ENCODE measurements at places on chromosomes 5 and 9.

- no peak for DNase-seq
These were observed 15.6 kb downstream of the UBTD2 start for GRCh38 chr5:172267943-172268342.

DNA sequence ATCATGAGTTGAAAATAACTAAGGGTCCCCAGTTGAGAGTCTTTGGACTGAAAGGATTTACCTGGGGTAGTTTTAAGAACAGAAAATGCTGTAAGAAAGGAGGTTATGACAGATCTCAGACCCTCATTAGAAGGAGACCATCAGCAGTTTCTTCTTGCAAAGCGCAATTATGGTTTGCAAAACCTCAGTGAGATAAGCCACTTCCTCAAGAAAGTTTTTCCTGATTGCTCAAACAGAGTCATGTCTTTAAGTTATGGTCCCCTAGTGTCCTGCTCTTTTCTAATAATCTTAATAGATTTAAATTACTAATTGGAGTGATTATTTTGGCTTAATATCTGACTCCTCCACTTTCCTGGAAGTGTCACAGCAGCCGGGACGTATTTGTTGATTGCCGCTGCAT is 293.2 kb upstream of the KLF4 start:
- DNase-seq = no peak

DNA sequence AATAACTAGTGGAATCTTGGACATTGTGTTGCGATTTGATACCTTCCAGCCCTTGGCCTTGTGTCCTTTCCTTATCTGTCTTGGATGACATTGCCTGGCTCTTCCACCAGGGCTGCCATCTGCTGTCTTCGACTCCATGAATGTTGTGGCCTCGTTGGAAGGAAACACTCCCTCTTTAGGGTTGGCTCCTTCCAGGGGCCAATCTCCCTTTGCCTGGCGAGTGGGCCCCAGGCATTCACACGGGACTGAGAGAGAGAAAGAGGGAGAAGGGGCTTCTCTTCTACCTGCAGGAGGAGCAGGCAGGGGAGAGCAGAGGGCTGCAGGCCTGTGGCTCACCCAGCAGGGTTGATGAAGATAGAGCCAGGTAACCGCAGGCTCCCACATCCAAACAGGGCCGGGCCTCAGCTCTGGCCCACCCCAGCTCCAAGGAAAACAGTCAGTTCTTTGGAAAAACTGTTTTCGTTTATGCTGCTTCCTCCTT is 31.3 kb downstream of the FGF1 start:
- no peak for DNase-seq

DNA sequence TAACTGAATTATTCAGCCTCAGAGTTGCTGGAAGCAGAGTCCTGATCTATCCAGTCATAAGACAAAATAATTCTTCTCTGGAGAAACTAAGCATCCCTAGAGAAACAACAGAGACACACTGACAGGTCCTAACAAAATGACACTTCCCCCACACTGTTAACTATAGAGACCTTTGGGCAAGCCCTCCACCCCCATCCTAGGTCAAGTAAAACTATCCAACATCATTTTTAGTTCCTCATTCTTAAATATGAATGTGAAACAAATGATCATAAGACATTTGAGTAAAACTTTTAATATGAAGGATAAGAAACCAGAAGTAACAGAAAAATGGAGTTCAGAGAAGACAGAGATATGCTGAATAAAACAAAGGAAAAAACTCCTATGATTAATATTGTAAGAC is 30.9 kb downstream of the CNTLN start:
- no peak for DNase-seq

DNA sequence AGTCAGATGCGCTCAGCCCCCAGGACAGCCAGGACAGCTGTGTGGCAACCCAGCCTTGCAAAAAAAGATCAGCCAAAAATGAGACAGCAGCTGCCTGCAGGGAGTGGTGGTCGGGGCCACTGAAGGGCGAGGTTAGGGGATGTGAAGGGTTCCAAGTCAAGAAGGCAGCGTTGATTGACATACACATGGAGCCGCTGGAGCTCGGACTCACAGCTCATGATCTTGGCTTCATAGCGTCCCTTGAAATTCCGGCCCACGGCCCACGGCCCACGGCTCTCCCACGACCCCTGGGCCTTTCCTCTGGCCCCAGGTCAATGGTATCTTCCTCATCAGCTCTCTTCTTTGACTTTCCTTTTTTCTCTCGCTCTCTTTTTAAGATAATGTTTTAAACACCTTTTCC is 390.0 kb upstream of the IRX4 start:
- no peak for DNase-seq

GRCh38 chr5:139312075-139312474 is 18.5 kb downstream of the MATR3 start:
- no peak for DNase-seq

DNA sequence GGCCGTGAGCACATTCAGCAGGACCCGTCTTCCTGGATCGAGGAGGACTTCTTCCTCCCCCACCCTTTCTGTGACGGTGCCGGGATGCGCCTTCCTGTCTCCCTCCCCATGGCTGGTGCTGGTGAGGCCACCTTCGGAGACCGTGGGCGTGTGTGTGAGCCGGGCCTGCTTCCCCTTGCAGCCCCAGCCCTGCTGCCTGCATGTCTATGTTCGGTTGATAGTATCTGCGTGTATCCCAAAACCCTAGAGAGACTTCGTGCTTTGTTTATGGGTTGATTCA is 12.8 kb downstream of the CEP72 start:
- DNase-seq = no peak

GRCh38 chr5:155619688-155620087 is 606.1 kb downstream of the KIF4B start:
- DNase-seq = no peak

GRCh38 chr9:91856419-91856818 is 93.6 kb downstream of the ROR2 start:
- DNase-seq = no peak

DNA sequence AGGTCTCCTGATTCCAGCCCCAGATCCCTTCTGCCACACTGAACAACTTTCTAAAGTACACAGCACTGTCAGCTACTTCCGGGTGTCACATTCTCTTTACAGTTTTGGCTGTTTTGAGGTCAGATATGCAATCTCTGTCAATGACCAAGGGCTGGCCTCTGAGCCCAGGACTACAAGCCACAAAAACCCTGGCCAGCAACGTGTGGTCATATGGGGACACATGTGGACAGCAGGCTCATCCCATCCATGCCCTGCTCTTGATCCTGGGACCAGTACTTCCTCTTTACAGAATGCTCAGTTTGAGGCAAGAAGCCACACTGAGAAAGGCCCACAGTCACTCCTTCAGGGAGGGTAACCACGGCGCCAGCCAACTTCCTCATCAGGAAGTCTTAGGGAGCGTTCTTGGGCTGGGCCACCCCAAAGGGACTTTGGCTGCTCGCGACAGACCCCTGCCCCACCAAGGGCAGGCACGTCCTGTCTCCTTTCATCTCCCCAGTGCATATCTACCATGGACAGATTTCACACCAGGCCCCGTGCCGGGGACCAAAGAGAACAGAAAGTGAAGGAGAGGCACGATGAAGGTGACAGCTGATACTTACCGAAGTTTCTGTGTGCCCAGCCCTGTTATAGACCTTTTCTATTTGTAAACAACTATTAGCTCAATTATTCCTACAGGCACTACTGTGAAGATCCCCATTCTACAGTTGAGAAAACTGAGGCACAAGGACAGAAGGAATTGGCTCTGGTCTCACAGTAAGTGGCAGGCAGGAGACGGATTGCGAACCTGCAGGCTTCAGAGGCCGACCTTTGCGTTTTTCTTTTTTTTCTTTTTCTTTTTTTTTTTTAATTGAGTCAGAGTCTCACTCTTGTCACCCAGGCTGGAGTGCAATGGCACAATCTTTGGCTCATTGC is 37.3 kb downstream of the STK10 start:
- no peak for DNase-seq

DNA sequence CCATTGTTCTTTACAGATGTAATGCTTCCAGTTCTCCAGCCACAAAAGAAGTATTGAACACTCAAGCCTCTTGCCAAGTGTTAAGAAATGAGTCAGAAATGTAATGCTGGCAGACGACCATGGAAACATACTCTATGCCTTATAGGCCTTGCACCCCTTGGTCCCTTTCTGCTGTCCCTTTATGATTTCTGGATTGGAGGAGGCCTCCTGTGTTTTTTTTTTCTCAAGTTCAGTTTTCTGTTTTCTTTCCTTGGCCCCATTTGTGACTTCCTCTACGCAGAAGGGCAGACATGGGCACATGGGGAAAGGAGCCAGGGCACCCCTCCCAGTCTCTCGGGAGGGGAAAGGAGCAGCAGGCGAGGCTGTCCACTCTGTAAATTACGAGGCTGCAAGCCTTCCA is 53.4 kb downstream of the SNX18 start:
- DNase-seq = no peak
